ENCODE measurements at places on chromosomes 1 and 21.

DNA sequence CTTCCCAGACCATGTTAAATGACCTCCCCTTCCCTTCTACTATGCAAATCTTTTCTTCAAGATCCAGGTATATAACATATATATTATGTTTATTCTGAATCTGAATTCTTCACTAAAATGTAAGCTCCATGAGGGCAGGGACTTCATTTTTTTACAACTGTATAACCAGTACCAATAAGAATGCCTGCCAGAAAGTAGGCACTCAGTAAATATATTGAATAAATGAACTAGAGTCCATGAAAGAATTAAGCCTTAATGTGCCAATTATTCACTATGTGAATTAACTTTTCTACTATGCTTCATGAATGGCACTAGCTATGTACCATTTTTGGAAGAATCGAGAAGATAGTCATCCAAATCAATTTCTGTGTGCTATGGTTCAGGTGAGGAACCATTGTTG lies 60.1 kb downstream of the SH3GLB1 start:
- no peak for DNase-seq

GRCh38 chr1:153697191-153698019 lies 18.9 kb downstream of the NPR1 start:
- DNase-seq: no peak

DNA sequence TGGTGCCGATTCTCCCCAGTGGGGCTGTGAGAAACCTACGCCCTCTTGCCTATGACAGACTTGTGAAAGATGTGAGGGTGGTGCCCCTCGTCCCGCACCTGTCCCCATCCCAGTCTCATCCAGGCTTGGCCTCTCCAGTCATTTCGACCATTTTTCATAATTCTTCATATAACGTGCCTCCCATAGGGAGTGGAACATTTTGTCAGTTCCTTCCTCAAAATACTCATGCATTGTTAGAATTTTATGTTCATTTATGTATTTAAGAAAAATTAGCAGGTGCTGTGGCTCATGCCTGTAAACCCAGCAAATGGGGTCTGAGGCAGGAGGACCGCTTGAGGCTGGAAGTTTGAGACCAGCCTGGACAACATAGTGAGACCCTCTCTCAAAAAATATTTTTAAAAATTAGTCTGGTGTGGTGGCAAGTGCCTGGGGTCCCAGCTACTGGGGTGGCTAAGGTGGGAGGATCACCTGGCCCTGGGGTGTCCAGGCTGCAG lies 19.7 kb upstream of the SMPDL3B start:
- DNase-seq: no peak

GRCh38 chr1:191888996-191889622 lies 269.2 kb upstream of the RGS18 start:
- DNase-seq: no peak

GRCh38 chr1:28437264-28437923 lies 67.9 kb downstream of the PHACTR4 start:
- DNase-seq: no peak

DNA sequence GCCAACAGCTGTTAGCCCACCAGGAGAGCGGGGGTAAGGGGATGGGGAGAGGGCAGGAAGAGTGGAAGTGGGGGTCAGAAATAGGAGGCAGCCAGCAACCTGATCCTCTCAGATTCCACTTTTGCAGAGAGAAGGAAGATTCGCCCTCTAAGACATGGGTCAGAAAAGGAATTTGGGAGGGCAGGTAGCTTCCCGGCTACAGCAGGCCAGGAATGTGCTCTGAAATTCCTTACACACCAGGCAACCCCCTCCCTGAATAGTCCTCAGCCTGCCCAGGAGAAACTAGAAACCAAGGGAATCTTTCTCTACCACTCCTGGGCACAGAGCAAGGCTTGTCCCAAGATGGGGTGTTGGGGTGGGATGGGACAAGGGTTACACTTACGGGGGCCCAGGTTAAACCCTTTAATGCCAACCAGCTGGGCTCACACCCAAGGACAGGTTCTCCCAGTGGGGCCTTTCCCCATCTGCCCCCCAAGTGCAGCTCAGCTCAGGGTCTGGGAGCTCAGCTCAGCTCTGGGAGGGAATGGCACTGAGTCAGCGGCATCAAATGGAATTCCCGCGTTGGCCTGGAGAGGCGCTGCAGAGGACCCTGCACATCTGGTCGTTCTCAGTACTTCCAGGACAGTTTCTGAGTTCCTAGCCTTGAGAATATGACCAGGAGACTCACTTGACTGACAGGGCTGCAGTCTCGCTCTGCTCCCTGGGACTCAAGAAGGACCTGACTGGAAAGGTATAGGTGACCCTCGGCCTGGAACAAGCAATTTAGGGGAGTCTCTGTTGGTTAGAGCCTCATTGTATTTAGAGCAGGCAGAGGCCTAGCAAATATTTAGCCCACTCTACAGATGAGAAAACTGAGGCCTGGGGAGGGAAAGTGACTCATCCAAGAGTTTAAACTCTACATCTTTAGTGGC lies 761 bp downstream of the TNNT2 start:
- DNase-seq: no peak

DNA sequence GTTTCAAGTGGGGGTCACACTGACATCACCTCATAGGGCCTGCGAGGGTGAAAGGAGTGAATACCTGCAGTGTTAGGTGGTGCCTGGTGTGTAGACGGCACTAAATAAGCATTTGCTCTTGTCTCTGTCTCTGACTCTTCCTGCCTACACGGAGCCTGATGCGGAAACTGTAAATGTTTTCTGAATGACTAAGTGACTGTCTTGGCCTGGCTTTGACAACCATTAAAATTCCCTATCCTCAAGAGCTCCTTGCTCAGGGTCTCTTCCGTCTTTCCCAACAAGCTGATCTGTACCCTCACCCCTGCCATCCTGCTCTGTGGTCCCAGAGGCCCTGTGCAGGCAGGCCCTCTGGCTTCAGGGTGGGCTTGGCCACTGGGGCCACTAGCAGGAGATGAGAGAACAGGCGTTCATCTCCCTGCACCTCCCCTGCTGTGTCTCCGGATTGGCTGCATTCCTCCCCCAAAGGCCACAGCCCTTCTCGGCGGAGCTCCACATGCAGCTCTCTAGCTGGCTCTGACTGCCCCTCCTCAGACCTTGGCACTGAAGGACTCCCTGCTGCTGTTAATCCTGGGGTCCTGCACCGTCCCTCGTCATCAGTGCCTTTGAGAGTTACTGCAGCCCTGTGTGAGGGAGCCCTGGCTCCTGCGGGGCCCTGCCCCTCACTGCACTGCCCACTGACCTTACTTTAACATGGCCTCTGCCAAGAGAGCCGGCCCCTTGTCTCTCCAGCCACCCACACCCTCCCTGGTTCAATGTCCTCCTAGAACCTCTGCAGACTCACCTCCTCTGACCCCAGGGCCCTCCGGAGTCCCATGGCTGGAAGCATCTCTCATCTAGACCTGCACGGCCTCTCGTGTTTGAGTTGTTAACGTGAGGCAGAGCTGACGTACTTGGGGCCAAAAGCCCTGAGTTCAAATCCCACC lies 211.1 kb downstream of the MATN1 start:
- DNase-seq: no peak

DNA sequence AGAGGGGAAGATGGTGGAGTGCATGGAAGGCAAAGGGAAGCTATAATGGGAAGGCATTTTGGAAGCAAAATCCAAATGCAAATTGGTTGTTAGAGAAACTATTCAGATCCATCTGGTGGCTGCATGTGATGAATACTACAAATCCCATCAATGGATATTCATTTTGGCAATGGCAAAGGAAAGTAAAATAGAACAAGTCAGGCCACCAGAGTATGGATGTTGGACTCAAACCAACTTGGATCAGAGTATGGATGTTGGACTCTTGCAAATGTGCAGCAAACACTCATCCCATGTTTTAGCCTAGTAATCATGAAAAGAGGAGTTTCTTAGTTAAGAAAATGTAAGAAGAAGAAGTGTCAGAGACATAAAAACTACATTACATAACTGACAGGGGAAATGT lies 289.6 kb upstream of the DAB1 start:
- DNase-seq: no peak

Data from T follicular helper cell (primary cell).